ENCODE measurements at places on chromosomes 11 and 22.
A peak's percentile ranks its signal among the peaks of the same experiment; 100 is the strongest.

GRCh38 chr11:105401269-105401809 is 208.5 kb upstream of the GRIA4 start:
- DNase-seq: no peak

- peak; percentile 70 for DNase-seq
These were observed 20.2 kb upstream of the TREH start for GRCh38 chr11:118699506-118700220.

DNA sequence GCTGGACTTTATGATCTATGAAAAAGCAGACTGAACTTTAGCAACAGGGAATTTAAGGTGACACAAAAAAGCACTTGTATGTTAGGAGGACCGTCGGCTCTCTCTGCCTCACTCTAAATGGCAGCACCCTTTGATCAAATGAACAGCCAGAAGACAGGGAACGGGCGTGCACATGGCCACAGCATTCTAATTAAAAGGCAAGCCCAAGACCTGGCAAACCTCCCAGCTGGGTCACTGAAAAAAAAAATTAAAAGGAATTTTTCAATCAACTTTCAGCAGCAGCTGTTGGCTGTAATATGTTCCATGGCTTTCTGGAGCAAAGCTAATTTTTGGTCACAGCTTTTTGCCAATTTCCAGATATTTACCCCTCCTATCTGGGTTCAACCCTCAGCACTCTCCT is 116.5 kb downstream of the C11orf58 start:
- DNase-seq: no peak

- no peak for DNase-seq
These were observed 437 bp downstream of the SLC43A3 start for GRCh38 chr11:57426439-57426928.

GRCh38 chr22:47059076-47059475 is 296.6 kb downstream of the TBC1D22A start:
- no peak for DNase-seq

DNA sequence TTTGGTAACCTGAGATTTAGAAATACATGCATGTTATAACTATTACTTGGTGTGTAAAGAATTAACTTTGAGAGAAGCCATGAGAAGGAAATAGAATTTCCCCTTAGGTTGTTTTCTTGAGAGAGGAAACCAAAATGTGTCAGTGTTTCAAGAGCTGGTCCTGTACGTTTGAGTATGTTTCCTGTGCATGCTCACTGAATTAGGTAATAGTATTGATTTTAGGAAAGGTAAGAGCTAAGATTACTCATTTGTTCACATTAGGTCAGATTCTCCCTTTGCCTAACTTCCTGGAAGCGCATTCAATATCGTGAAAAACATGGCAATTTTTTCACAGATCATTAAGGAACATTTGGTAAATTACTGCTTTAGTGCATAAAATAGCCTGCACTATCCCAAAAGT is 49.3 kb upstream of the RDX start:
- DNase-seq: no peak

- no peak for DNase-seq
These were observed 2.3 kb upstream of the CATSPERZ start for GRCh38 chr11:64297699-64298358.

- DNase-seq: no peak
These were observed 72.9 kb downstream of the CSNK2A3 start for GRCh38 chr11:11279956-11280689.

DNA sequence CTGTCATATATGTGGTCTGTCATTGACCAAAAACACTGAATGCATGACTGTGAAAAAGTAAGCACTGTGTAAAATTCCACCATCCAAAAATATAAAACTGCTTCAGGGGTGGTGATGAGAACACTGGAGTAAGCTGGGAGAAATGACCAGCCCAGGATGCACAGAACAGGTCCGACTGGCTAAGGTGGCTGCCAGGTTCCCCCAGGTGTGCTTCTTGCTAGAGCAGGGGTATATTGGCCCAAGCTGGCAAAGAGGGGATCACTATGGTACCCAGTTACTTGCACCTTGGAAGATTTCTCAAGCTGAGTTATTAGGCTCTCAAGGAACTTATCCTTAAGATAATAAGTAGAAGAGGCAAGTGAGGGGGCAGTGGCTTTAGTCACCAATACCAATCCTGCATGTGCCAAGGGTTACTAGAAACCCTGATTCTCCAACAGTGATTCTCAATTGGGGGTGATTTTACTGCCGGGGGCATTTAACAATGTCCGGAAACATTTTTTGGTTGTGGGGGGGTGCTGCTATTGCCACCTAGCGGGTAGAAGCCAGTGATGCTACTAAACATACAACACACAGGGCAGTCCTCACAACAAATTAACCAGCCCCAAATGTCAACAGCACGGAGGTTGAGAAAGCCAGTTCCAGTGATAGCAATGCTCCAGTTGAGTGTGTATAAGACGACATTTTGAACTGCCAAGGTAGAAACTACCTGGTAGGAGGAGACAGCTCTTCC is 15.7 kb downstream of the SNU13 start:
- DNase-seq: no peak

DNA sequence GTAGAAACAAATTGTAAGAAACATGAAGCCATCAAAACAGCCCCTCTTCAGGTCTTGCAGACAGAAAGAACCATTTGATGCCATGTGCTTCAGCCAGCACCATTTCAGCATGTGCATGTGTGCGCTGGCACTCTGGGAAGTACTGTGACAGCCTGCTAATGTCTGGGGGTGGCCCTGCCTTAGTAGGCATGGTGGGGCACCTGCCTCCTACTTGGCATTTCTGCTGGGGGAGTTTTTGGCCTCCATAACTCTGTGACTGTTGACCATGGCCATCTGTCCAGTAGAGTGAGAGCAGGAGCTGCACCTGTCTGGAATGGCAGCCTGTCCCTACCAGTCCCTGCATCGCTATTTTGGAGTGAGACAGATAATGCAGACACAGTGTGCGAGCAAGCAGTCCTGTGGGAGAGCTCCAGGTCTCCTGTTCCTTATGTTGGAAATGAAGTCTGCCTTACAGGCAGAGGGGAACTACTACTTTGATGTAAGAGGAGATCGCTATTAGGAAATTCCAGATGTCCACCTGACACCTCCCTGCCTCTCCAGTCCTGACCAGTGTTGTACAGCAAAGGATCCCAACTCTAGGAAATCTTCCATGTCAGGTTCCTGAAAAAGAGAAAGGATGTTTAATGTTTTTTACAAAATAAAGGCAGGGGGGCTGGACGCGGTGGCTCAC is 102.5 kb downstream of the ATXN10 start:
- DNase-seq: no peak

- DNase-seq: no peak
These were observed 756.2 kb upstream of the TENM4 start for GRCh38 chr11:80196932-80197554.

DNA sequence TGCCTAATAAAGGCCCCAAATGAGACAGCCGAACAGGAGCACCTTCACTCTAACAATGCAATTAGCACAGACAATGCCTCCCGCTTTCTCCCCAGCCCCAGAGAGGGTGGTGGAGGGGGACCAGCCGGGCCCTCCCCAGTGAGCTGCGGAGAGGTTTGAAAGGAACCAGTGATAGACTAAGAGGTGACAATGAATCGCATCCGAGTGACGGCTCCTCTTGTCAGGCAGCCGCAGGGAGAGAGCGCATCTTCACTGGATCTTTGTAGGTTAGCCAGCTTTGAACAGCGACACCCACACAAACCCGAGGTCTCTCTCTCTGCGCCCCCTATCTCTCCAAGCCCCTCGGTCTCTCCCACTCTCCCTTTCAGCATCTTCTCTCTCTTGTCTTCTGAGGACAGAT is 28.0 kb downstream of the FLRT1 start:
- DNase-seq: no peak

GRCh38 chr22:19663286-19663815 is 51.0 kb upstream of the SEPTIN5 start:
- no peak for DNase-seq

DNA sequence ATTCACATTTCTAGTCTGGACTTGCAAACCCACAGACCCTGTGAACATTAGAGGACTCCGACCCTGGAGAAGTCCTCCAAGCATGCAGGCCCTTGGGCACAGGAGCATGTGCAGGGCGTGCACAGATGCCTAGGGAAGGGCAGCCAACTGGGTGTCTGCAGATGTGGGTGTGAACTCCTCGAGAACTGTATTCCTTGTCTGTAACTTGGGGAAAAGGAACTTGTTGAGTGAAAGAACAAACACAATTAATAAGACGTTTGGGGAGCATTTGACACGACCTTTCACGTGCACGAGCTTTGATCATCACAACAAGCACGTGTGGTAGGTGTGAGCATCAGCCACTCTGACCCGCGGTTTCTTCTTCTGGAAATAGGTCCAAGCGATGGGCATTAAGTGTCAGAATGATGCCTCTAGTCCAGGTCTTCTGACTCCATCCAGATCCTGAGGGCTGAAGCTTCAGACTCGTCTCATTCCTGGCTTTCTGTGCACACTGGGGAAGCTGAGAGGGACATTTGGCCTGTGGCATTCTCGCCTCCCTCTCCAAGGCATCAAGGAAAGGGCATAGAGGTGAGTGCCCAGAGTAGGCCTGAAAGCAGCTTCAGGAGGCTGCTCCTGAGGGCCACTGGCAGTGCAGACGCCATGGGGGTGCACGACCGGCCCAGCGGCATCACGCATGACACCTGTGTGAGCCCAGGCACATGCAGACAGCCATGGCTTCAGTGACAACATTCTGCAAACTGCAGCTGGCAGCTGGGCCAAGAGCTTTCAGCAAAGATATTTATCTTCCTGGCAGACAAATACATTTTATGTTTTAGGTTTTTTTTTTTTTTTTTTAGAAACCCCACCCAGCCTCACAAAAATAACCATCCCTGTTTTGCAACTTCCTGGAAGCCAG is 32.5 kb downstream of the ALX4 start:
- no peak for DNase-seq

DNA sequence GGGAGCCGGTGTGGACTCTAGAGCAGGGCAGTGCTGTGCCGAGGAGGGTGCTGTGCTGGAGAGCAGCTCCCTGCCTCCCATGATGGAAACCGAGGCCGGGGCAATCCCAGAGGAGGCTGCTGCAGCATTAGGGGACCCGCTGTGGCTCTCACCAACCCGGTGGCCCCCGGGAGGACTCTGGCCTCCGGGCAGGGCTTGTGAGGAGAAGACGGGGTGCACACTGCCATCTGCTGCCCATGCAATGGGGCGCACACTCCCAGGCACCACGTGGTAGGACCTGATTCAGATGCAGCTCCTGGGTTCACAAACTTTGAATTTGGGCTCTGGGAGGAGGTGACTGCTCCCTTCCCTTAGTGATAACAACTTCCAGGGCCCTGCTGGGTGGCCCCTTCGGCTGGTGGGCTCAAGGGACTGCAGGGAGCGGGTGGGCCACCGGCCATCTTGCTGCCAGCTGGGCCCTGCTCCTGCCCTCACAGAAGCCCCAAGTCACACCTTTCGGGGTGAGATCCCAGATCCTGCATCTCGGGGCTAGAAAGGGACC is 93.8 kb upstream of the FGF3 start:
- DNase-seq: no peak

DNA sequence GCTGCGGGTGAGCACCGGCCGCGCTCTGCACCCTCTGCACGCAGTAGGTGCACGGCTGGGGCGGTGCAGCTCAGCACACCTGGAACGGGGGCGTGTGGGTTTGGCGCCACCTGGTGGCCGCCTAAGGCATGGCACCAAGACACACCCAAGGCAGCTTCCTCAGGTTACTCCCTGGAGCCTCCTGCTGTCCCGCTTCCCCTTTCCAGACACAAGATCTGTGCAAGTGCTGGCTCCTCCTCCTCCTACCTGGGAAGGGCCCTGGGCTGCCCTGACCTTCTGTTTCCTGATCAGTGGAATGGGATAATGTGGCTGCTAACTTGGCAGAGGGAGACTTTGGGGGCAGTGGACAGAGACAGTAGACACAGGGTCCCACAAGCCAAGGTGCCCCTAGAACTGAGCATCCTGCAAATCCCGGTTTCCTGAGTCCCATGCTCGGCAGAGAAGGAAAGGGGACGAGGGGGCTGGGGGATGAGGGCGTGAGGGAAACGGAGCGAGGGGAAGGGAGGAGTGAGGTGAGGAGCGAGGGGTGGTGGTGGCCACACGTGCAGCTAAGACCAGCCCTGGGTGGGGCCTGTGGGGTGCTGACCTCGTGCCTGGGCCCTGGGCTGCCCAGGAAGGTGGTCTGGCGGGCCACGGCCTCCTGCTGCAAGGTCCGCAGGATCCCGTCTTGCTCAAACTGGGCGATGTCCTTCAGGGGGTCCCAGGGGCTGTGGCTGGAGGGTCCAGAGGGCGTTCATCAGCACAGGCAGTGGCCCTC is 34.8 kb upstream of the CARS1 start:
- peak; percentile 83 for DNase-seq

DNA sequence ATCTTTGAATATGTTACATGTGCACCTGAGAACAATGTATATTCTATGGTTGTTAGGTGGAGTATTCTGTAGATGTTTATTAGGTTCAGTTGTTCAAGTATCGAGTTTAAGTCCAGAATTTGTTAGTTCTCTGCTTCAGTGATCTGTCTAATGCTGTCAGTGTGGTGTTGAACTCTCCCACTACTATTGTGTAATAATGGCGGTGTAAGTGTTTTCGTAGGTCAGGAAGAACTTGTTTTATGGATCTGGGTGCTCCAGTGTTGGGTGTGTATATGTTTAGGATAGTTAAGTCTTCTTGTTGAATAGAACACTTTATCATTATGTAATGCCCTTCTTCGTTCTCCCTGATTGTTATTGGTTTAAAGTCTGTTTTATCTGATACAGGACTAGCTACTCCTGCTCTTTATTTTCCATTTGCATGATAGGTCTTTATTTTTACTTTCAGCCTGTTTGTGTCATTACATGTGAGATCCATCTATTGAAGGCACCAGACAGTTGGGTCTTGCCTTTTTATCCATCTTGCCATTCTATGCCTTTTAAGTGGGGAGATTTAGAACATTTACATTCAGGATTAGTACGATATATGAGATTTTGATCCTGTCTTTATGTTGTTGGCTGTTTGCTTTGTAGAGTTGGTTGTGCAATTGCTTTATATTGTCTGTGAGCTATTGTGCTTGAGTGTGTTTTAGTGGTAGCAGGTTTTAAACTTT is 121.6 kb downstream of the DDX10 start:
- DNase-seq: no peak

GRCh38 chr11:108733479-108734116 is 68.7 kb downstream of the DDX10 start:
- DNase-seq: peak; percentile 61

DNA sequence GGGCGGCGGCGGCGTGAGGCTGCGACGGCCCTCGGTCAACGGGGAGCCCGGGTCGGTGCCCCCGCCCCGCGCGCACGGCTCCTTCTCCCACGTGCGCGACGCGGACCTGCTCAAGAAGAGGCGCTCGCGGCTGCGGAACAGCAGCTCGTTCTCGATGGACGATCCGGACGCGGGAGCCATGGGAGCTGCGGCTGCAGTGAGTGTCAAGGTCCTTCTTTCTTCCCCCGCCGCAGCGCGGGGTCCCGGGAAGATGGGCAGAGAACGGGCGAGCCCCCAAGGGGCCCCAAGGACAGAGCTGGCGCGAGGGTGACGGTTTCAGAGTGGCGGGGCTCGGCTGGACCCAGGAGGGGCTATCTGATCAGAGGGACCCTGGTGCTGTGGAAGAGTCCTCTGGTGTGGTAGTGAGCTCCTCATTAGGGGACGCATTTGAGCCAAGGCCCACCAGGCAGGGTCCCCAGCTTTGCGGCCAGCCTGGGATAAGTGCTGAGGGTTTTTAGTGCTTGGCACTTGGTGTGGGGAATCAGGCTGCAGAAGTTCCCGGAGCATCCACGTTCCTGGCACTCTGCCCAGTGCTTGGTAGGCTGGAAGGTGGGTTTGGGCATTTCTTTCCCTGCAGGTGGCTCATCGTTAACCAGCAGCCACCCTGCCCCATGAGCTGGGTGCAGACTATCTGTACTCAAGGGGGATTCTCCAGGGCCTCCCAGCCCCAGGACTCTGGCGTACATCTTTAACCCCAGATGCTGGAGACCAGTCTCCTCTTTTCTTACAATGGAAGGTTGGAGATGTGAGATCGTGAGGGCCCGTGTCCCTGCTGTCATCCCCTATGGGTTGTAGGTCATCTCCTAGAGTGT is 9.8 kb downstream of the EHBP1L1 start:
- DNase-seq: no peak

GRCh38 chr11:106461839-106462545 is 384.5 kb downstream of the AASDHPPT start:
- no peak for DNase-seq

All from activated CD8-positive, alpha-beta memory T cell treated with anti-CD3 and anti-CD28 coated beads, Interleukin-2, amount 10 ng/mL, durations not matched to agents 7 days and 5 days (primary cell).